Epithelial cell of proximal tubule (primary cell): ENCODE measurements at places on chromosomes 13 and 19. TPM values are rescaled to one million over a fixed set of nuclear protein-coding genes. Genes with fewer than 3 reads are reported as not detected.

GRCh38 chr19:2494447-2495129, 18.7 kb downstream of the GADD45B start:
- no peak for DNase-seq

The FSD1 gene
- 17.5 and 22.9 TPM in 2 replicates for total RNA-seq

- DNase-seq: no peak
Observed at GRCh38 chr19:40261631-40262030, 23.5 kb downstream of the AKT2 start.

DNA sequence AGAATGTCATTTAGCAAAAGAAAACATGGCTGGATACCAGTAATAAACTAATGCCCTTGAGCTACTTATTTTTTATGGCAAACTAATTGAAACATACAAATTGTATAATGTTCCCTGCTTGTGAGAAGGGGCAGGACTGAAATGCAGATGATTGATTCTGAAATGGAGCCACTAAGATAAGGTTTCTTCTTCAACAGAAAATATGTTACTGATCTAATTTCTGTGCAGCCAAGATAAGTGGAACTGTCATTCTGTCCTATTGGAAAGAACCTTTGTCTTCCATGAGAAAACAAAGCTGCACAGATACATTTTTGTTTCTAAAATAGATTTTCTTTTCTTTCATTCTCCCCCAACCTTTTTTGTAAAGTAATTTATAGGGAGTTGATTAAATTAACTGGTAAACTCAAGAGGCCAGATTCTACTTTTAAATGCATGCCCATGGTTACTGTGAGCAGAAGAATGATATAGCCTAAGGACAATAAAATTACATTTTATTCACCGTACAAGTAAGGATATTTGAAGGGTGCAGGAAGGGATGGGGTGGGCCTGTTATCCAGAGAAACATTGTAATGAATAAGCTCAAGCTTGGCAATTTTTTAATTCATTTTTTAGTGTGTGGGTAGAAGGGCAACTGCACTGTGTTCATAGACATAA, 39.9 kb downstream of the STARD13 start:
- no peak for DNase-seq

- DNase-seq: no peak
Observed at GRCh38 chr19:12838182-12838885, at the start of gene MAST1. Gene MAST1 (plus strand): TSS chr19:12838515. CDS start chr19:12838573, 58 bp downstream.

The HSPB6 gene
- total RNA-seq: 0.14 and 2.0 TPM in 2 replicates
